Right atrium auricular region (tissue), 2 donors: ENCODE measurements at places on chromosomes 7 and 10. TPM values are rescaled to one million over a fixed set of nuclear protein-coding genes. Genes with fewer than 3 reads are reported as not detected.

The SCRN1 gene
- 20.2 TPM for total RNA-seq

GRCh38 chr7:71334541-71334940 is 202.6 kb downstream of the GALNT17 start:
- no peaks in the 10 kb centered on the region for H3K27me3 ChIP-seq
- no peak for DNase-seq
- no peak overlapping the region for H3K4me3 ChIP-seq
- no peaks in the 10 kb centered on the region for H3K36me3 ChIP-seq

GRCh38 chr10:123093489-123093888 is 42.3 kb upstream of the HMX3 start:
- no peak overlapping the region for H3K27ac ChIP-seq
- H3K36me3 ChIP-seq = no peaks in the 10 kb centered on the region
- no peak overlapping the region for H3K4me3 ChIP-seq
- DNase-seq = no peak

GRCh38 chr7:66930341-66930740 is 9.3 kb downstream of the TMEM248 start:
- H3K36me3 ChIP-seq = no peaks in the 10 kb centered on the region
- H3K4me3 ChIP-seq = no peak overlapping the region
- no peak overlapping the region for H3K27ac ChIP-seq
- no peak for DNase-seq

- H3K27ac ChIP-seq = no peak overlapping the region
- peak overlapping the region; percentile 2 for H3K4me3 ChIP-seq
- H3K4me1 ChIP-seq = peaks cover 40% of the 10 kb centered on the region
- H3K27me3 ChIP-seq = no peaks in the 10 kb centered on the region
- DNase-seq = no peak
- no peaks in the 10 kb centered on the region for H3K36me3 ChIP-seq
Observed at GRCh38 chr7:77693830-77694583, 2.3 kb upstream of the RSBN1L start.

DNA sequence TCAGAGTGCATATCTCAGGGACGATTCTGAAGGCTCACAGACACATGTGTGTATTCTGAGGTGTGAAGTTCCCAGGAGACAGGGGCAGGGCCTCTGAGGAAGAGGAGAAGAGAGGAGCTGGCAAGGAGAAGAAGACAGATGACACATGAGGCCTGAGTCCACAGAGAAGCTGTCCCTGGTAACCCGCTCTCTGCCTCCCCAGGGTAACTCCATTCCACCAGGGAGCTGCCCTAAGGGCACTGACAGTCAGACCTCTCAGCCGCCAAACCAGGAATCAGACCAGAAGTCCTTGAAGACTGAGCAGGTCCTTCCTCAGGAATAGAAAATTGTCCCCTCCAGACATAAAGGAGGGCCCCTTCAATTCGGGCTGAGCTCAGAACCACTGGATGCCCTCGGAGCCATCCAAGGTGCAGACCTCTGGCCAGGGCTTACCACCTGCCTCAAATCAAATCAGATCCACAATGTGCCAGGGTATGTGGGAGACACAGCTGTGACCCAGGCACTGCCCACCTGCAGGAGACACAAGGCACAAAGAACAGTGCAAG is 57.4 kb downstream of the TLL2 start:
- no peaks in the 10 kb centered on the region for H3K36me3 ChIP-seq
- H3K4me1 ChIP-seq = no peaks in the 10 kb centered on the region
- H3K27me3 ChIP-seq = no peaks in the 10 kb centered on the region
- DNase-seq = no peak
- no peak overlapping the region for H3K27ac ChIP-seq
- H3K4me3 ChIP-seq = no peak overlapping the region
